ENCODE measurements at places on chromosomes 3 and 15.

DNA sequence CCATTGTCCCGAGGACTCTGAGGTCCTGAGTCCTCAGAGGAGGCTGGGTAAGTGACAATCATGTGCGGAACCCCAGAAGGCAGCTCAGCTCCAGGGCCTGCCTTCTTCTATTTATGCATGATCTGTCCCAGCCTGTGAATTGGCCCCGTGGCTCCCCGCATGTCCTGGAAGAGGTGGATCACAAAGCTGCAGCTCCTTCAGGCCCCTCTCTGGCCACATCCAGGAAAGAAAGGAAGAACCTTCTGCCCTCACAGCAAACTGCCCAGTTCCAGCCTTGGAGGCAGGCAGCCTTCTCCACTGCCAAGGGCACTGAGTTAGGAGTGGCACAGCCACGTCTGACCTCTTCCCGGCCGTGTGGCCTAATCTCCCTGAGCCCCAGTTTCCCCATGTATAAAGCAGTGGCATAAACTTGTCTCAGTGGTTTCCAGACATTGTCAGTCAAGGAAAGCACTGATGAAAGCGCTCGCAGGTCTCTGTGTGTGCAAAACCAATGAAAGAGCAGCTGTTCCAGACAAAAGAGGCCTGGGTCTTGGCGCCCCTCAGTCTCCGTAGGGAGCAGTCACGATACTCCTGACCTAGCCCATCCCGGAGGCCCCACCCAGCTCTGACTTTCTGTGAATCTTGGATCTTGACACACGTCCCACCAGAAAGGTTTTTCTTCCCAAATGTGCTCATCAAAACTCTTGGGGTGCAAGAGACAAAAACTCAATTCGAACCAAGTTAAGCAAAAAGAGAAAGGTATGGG, 497.3 kb downstream of the SHQ1 start:
- no peak for DNase-seq

DNA sequence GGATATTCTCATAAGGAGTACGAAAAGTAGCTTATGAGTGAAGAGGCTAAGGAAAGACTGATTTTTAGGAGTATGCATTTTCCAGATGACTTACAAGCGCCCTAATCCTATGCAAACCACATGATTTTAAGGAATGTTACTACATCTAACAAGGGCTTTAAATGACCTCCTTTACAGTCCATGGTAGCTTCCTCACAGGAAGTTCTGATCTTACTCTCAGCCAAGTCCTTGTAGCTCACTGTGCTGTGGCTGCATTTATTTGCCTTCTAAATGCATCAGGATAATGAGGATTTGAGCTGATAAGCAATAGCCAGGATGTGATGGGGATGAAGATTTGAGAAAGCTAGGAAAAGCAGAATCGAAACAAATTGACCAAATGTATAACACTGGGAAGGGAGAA, 896.0 kb downstream of the MCTP2 start:
- DNase-seq, result no peak

DNA sequence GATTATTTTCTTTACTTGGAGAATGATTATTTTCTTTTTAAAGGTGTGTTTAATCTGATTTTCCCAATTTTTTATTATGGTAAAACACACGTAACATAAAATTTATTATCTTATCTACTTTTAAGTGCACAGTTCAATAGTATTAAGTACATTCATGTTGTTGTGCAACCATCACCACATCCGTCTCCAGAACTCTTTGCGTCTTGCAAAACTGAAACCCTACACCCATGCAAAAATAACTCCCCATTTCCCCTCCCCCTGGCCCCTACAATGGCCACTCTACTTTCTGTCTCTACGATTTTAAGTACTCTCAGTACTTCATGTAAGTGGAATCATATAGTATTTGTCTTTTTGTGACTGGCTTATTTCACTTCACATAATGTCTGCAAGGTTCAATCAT, 230.7 kb downstream of the SATB1 start:
- DNase-seq, result no peak

- no peak for DNase-seq
Observed at GRCh38 chr3:5787861-5788488, 600.5 kb downstream of the EDEM1 start.

- no peak for DNase-seq
Observed at GRCh38 chr15:39551476-39551875, 29.4 kb upstream of the THBS1 start.

- DNase-seq, result no peak
Observed at GRCh38 chr15:38540510-38540909, 24.1 kb downstream of the RASGRP1 start.

- no peak for DNase-seq
Observed at GRCh38 chr15:70910958-70911357, 18.3 kb downstream of the LRRC49 start.

- DNase-seq, result peak; percentile 74
Observed at GRCh38 chr3:32391643-32392535, at the start of gene CMTM7. TSS of gene CMTM7 (plus strand) at chr3:32391853. CDS start at chr3:32391907, 54 bp downstream.

DNA sequence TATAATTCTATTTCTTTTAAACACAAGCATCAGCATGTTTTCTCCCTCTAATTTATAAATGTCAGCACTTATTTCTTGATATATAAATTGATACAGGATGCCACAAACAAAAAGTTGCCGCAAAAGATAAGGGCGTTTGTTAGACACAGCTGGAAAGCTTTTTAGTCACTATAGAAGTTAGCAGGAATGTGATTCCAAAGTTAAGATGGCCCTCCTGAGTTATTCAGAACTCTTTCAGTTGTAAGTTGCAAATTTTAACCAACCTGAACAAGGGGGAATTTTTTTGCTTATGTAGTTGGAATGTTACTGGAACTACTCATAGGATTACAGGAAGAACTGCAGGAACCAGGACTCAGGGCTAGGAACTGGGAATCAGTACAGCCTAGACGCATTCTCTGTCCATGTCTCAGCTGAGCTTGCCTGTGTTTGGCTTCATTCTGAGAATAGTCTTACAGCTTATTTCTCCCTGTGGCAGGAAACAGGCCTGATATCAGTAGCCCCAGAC, 166.3 kb downstream of the VGLL4 start:
- DNase-seq, result peak; percentile 28

DNA sequence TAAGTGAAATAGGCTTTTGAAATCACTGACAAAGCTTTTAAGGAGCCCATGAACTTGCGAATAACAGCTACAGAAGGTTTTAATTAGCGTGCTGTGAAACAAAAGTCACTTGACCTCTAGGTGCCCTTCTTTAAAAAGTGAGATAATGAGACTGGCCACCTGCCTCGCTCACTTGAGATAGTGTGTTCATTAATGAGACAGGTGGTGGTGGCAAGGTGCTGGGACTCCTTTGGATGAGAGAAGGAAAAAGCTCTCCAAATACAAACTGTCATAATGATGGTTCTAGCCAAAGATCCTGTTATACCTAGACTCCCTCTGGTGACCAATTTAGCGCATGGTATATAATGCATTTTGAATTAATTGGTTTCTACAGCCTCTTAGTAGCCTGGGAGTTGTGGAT, 22.7 kb upstream of the IREB2 start:
- DNase-seq, result peak; percentile 10

DNA sequence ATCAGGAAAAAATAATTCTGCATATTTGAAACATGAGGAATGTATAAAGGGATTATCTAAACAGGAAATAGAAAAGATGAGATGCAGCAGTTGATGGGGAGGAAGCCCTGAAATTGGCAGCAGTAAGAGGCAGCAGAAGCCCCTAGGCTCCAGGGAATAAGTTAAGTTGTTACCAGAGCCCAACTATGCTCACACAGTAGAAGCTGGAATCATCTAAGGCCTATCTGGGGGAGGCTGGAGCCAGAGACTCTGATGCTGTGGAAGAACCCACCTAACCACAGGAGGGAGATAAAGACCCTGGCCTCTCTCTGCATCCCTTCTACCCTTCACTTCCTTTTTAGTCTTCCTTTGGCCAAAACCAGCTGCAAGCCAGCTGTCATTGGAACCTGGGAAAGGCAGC, 519.7 kb downstream of the DIPK2A start:
- peak; percentile 2 for DNase-seq

DNA sequence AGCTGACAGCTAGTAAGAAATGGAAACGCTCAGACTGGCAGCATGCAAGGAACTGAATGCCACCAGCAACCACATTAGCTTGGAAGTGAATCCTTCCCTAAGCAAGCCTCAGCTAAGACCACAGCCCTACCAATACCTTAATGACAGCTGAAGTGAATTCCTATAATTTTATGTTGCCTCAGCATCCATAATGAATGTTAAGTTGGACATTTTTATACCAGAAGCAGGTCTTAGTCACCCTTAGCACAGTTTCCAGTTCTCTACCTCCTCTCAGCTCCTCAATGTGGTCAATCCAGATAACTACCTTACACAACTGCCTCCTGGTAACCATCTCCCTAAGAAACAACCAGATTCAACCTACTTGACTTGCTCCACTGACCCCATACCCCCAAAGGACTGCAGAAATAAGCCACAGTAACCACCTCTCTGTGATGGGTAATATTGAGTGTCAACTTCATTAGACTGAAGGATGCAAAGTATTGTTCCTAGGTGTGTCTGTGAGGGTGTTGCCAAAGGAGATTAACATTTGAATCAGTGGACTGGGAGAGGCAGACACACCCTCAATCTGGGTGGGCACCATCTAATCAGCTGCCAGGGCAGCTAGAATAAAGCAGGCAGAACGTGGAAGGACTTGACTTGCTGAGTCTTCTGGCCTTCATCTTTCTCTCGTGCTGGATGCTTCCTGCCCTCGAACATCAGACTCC, 33.5 kb downstream of the NEDD4 start:
- peak; percentile 84 for DNase-seq

DNA sequence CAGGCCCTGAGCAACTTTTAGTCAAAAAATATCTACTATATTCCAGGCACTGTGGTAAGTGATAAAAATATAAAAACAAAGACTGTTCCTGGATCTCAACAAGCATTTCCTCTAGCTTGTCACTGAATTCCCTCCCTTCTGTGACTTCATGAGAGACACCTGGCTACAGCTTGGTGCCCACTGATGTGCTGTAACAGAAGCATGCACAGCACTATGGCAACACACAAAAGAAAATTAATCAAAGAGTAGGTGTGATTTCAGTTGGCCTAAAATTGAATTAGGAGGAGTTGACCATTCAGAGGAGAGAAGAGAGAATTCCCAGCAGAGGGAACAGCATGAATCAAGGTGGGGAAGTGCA, 158.9 kb upstream of the LPP start:
- no peak for DNase-seq

GRCh38 chr15:68698708-68699107, 119.9 kb downstream of the CORO2B start:
- no peak for DNase-seq

GRCh38 chr15:75817138-75817935, 25.9 kb upstream of the UBE2Q2 start:
- DNase-seq, result peak; percentile 34

DNA sequence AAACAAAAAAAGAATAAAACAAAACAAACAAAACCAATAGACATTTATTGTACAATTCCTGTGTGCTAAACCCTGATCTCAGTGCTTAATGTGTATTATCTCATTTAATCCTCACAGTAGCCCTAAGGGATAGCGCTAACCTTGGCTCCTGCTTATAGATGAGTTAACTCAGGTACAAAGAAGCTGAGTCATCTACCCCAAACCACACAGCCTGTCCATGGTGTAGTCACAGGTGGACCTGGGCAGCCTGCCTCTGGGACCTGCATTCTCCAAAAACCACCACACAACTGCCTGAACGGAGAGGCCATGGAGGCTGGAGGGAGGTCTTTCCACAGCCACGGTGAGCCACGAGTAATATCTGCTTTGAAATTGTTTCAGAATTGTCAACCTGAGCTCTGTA, 5.5 kb upstream of the CLN6 start:
- no peak for DNase-seq

DNA sequence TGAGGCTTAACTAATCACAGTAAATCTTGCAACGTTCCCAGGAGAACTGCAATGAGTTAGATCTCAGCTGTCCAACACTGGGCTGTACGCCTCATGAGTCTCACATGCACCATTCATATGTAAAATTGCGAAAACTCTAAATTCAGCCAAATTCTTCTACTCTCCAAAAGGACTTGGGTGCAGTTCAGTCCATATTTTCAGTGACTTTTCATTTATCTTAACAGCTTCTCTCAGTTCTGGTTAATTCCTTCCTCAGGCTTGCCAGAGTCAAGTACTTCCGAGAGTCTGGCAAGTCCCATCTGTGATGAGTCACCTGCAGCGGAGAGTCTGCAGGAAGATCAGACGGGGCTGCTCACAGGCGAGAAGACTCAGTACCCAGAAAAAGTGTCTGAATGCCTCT, 11.5 kb downstream of the CCDC80 start:
- peak; percentile 83 for DNase-seq

DNA sequence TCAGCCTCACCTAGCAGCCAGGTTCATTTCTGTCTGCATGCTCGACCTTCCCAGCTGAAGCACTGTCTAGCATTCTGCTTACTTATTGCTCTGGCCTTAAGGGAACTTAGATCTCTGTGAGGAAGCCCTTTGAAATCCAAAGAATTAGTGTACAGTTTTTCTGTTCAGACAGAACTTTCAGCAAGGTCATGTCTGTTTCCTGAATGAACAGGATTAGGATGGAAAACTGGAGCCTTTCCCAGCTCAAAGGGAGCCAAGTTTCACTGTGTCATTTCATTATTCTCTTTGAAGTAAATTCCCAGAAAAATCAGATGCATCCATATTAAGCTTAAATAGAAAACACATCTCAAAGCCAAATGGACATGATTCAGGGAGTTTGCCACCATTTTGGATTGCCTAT, 457.3 kb upstream of the KCNMB2 start:
- peak; percentile 33 for DNase-seq

DNA sequence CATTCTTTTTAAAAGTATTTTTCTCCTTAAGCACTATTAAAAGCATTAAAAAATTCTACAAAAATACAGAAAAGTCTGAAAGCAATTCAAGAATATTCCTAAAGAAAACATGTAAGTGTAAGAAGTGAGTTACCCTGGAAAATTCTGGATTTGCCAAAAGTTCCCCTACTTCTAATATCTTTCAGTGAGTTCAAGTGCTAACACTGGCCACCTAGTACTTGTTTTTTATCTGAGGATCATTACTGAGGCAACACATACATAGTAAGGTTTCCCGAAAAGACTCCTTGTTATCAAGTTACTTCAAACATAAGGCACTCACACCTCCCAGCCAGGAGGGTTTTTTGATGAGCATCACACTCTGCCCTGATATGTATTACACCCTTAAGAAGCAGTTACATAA, 158.4 kb downstream of the TIGIT start:
- no peak for DNase-seq

- DNase-seq, result peak; percentile 89
Observed at GRCh38 chr15:70111203-70112073, 13.7 kb upstream of the TLE3 start.

- no peak for DNase-seq
Observed at GRCh38 chr3:47803480-47804025, 615 bp downstream of the DHX30 start.

- DNase-seq, result no peak
Observed at GRCh38 chr3:61826161-61826560, 264.8 kb downstream of the PTPRG start.

- no peak for DNase-seq
Observed at GRCh38 chr3:182585532-182586150, 207.7 kb upstream of the ATP11B start.

DNA sequence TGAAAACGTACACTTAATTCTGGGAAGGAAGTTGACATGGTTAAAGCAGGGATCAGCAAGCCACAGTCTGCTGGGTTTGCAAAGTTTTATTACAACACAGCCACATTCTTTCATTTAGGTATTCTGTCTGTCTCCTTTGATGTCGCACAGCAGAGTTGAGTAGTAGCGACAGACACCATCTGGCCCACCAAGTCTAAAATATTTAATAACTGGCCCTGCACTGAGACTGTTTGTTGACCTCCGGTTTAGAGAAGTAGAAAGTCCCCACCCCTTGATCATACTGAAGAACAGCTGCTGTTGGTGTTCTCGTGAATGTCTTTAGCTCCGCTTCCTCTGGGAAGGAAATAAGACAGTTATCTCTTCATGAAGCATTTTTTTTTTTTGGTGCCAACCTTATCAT, 66.2 kb downstream of the MCTP2 start:
- DNase-seq, result no peak
